ENCODE measurements at places on chromosomes 16 and 17. TPM values are rescaled to one million over a fixed set of nuclear protein-coding genes. Genes with fewer than 3 reads are reported as not detected.

The SULT1A4 gene
- 0.89 TPM for polyA plus RNA-seq

The KRT24 gene
- 1.8 TPM for polyA plus RNA-seq

The GALNS gene
- 9.3 TPM for polyA plus RNA-seq

The PRSS8 gene
- 31.2 TPM for polyA plus RNA-seq

The PRR35 gene
- polyA plus RNA-seq = not detected

The MEIOB gene
- polyA plus RNA-seq = not detected

The GFAP gene
- 0.14 TPM for polyA plus RNA-seq

The CCL14 gene
- polyA plus RNA-seq = not detected

The KRTAP4-5 gene
- not detected for polyA plus RNA-seq

The KRT33A gene
- not detected for polyA plus RNA-seq

The LITAF gene
- polyA plus RNA-seq = 85.4 TPM

The CLEC18A gene
- polyA plus RNA-seq = 0.08 TPM

The PDILT gene
- polyA plus RNA-seq = not detected

The NPIPA8 gene
- 0.88 TPM for polyA plus RNA-seq

The KREMEN2 gene
- polyA plus RNA-seq = 3.8 TPM

The LGALS9 gene
- 0.58 TPM for polyA plus RNA-seq

The PLCG2 gene
- 3.5 TPM for polyA plus RNA-seq

The KATNIP gene
- polyA plus RNA-seq = 15.4 TPM

The VAT1L gene
- not detected for polyA plus RNA-seq

The SIRT7 gene
- 6.9 TPM for polyA plus RNA-seq

The TTYH2 gene
- 3.7 TPM for polyA plus RNA-seq

The USH1G gene
- 0.03 TPM for polyA plus RNA-seq

The SLC38A7 gene
- 18.9 TPM for polyA plus RNA-seq

The TEPSIN gene
- polyA plus RNA-seq = 8.8 TPM

The ICAM2 gene
- 0.09 TPM for polyA plus RNA-seq
